ENCODE measurements at places on chromosomes 4 and X.

GRCh38 chr4:41058426-41058825 lies 155.9 kb downstream of the APBB2 start:
- DNase-seq: no peak

DNA sequence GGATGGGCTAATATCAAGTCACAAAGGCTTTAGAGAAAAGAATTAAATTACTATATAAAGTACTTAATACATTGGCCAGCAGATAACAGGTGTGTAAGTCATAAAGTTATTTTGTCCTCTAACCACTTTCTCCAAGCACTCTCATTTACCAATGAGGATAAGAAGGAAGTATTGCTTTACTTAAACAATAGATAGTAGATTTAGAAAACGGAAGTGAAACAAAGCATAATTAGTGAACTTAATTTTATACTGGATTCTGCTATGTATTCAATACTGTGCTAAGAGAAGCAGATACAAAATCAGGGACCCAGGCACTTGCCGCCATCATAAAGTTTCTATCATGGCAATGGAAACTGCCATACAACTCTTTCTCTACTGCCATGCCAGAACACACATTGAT lies 24.0 kb downstream of the AFM start:
- no peak for DNase-seq

DNA sequence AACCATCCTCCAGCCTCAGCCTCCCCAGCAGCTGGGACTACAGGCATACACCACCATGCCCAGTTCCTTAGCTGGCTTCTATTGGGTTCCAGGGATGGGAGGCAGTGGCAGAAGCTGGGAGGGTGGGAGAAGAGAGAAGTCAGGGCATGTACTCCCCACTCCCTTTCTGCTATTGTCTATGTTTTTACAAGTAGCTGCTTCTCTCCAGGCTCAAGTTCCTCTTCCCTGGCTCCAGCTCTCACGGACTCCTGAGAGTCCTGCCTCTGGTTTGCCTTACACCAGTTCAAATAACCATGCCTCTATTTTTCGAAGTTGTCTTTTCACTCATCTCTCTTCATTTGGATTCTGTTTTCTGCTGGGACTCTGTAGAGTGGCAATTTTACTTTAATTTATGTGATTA lies 2.9 kb downstream of the TBC1D9 start:
- DNase-seq: no peak

GRCh38 chr4:37693450-37694190 lies 7.4 kb upstream of the RELL1 start:
- DNase-seq: no peak

DNA sequence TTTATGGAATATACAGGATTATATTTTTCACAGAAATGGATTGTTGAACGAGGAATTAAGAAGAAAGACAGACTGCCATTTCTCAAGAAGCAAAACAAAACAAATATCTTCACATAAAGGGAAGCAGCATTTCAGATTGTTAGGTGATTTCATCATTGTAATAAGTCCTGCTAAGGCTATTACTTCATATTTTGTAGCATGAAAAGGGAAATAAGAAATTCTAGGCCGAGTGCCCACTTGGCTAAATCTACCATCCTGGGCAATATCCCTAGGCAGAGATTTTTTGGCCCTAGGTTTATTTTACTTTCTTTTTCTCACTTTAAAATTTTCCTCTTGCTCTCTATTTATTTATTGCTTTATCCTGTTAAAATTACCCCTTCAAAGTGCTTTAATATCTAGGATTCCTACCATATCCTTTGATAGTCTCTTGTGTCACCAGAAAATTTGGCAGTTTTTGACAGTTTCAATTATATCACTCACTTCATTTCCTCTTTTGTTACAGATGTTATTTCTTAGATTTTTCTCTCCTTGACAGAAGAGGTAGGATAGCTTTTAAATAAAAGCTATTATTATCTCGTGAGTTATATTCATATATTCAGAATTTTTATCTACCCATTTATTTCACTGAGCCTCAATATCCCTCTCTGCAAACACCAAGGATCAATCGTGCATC lies 142.3 kb downstream of the PDGFC start:
- no peak for DNase-seq

GRCh38 chr4:20662851-20663250 lies 37.4 kb upstream of the PACRGL start:
- DNase-seq: no peak
